ENCODE measurements at places on chromosomes 3 and 15.
A peak's percentile ranks its signal among the peaks of the same experiment; 100 is the strongest.

DNA sequence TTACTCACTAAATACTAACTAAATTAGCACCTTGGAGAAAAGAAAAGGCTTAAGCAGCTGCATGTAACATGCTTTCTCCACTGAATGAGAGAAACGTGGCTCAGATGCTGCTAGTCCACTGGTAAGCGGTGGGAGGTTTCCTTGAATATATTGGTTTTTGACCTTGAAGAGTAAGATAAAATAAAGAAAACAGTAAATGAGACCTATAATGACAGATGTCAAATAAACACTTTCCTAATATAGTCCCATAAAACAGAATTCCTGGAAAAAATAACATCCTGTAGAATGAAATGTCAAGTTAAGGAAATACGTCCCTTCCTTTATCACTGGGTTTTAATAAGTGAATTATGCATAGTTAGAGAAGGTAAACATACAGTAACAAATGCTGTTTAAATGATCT lies 215.0 kb downstream of the DPH6 start:
- DNase-seq = no peak

GRCh38 chr15:65870889-65871533 lies 1.7 kb downstream of the RAB11A start:
- no peak for DNase-seq

DNA sequence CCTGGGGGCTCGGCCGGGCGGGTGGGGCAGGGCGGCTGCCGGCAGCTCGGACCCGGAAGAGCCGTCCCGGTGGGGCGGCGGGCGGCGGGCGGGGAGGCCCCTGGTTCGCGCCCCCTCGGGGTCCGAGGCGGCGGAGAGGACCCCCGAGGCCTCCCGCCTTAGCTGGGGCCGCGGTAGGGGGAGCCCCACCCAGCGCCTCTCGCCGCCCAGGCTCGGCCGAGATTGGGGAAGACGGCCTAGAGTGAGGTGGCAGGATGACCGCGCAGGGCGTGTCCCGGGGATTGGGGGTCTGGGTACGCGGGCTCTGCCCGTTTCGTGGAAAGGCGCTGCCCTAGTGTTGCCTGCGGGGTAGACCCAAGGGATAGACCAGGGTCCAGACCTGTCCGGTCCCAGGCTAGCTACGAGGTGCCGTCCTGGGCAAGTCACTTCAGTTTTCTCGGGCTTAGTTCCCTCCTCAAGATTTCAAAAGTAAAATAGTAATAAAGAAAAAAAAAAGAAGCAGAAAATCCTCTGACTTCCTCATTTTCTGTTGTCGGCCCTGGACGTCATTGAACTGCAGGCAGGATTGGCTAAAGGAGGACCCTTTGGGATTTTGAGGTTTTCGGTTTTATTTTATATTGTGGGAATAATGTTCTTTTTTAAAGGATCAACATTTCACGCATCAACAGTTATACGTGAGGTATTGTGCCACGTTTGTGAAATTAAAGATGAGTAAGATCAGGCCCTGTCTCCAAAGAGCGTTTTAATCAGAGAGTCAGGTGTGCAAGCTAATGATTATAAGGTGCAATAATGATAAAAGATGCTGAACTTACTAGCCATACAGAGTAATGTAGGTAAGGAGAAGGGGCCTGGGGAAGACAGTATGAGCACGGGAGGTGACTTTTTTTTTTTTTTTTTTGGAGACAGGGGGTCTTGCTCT lies 679 bp downstream of the IQGAP1 start:
- DNase-seq = peak; percentile 21

DNA sequence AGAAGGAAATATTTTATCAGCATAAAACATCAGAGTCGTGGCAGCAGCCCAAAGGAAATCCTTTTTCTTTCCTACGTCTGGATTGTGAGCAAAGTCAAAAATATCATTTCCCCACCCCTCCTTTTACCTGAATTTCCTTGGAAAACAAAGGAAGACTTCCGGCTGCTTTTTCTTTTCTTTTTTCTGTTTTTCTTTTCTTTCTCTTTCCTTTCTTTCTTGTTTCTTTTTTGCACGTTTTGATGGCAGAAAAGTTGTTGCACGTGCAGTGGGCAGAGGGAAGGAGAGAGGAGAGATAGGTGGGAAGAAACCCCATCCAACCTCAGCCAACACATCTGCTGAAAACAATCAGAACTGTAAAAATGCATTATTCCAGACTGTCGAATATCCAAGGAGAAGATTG lies 544 bp upstream of the MYO1E start:
- no peak for DNase-seq

DNA sequence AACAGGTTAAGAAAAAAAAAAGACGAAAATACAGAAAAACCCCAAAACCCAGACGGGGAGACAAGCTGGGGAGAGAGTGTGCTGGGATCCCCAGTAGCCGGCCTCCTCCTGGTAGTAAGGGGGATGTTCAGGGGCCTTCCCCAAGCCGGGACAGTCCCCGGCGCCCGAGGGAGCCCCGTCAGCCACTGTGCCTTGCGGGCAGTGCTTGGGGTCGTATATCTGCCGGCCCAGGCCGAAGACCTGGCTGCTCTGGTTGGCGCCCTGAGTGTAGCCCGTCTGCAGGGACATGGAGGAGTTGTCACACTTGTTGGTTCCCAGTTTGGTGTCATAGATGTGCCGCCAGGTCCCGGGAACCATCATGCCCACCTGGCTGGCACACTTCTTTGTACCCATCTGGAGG lies 287.2 kb upstream of the GADL1 start:
- no peak for DNase-seq

DNA sequence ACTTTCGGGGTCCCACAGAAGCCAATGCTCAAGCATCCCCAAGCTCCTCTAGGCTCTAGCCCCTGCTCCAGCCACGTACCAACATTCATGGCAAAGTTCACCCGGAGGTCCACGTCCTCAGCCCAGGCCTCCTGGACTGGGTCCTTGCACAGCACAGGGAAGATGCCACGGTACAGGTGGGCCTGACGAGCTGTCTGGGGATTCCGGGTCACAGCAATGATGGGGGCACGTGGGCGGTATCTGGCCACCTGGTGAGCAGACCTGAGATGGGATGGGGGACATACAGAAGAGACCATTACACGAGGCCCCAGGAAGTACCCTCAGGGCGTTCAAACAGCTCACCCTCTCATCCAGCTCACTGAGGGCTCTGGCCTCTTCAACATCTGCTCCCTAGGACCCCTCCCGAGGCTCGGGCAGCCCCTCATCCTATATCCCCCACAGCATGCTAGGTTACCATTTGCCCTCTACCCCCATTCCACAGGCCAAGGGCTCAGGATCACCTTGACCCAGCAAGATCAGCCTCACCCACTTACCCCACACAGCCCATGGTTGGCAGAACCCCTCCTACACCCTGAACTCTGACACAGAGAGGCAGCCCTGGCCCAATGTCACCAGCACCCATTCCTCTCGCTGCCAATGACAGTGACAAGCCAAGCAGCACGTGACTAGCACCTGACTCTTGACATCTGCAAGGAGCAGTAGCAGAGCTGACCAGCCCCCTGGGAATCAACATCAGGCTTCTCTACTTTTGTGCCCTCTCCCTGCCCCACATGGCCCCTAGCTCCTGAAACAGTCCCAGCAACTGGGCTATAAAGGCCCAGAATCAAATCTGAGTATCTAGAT lies 3.0 kb upstream of the GRAMD2A start:
- no peak for DNase-seq

DNA sequence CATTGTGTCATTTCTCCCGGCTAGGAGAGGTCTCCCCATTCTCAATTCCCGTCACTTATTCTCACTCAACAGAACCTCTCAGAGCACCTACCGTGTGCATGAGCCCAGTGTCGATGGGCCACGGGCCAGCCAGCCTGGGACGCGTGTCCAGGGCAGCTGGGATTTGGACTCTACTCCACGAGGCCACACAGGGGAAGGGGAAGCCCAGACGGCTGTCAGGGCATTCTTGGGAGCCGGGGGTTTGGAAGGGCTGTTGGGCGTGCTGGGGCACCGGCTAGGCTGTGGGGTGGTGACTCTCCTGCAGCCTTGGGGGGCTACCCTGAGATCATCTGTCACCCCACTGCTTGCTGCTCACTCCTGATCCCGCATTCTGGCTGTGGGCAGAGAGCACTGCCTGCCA lies 41.7 kb upstream of the PCSK6 start:
- no peak for DNase-seq

DNA sequence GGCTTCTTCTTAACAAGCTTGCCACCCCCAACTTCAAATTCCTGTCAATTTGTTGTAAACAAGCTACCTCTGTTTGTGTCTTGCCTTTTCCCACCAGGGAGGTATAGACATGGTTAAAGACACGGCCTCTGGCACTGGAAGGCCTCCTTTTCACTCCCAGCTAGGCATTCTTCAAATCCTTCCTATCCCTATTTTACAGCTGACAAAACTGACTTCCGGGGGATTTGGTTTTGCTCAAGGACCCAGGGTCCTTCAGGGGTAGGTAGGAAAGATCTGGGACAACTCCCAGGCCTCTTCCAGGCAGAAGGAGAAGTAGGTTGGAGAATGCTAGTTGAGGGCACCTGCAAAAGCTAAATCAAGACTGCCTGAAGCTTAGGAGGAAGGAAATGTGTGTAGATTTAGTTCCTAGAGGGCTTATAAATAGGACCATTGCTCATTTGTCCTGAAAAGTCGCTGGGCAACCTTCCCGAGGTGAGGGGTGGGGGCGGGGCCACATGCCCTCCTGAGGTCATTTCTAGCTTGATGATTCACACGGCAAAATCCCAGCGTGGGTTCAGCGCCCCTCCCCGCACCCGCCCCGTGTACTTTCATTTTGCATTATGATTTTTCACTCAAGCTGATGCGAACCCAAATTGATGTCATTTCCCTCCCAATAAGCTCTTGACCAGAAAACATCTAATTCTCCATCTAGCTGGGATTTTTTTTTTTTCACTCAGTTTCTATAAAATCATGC lies 365.5 kb downstream of the SHQ1 start:
- peak; percentile 50 for DNase-seq

DNA sequence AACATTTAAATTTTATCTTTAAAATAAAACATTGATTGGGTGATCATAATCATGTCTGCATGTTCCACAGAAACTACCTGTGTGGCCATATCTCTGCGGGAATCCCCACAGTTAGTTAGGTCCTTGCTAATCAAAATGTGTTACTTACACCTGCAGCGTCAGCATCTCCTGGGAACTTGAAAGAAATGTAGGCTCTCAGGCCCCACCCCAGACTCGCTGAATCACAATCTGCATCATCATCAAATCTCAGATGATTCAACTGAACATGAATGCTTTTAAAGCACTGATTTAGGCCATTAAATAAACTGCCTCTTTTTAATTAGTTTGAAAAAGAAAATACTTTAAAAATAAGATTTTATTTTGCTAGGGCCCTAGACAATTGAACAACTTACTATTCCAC lies 577.8 kb downstream of the PYDC2 start:
- no peak for DNase-seq

DNA sequence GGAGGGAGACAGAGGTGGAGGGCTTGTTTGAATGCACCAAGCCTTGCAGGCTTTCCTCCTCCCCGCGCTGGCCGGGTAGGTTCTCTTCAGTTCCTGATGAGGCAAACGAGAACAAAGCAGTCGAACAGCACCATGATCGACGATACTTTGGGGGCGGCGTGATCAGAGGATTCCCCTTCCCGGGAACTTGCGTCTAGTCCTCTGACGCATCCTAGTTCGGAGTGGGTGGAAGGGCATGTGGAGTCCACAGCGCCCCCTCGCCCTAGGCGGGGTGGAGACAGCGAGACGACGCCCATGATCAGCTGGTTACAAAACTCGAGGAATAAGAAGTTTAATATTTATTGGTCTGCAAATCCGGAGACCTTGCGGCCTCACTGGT lies 452 bp upstream of the SV2B start:
- peak; percentile 12 for DNase-seq

DNA sequence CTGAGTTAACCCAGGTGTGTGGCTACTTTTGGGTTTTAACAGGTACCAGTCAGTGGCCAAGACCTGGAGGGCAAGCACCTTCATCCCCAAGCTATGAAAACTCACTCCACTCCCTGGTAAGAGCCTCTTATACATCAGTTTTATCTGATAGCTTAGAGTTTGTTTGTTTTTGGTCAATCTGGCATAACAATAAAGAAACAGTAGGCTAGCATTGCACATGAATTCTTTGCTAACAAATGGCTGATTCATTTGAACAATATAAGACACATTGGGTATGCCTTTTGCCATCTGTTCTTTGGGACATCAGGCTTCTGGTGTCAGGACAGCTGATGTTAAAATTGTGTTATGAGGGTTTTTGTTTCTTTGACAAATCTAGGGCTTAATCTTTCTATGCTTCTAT lies 125.0 kb upstream of the CGNL1 start:
- no peak for DNase-seq

GRCh38 chr3:130658678-130659077 lies 88.0 kb downstream of the PIK3R4 start:
- DNase-seq = no peak

DNA sequence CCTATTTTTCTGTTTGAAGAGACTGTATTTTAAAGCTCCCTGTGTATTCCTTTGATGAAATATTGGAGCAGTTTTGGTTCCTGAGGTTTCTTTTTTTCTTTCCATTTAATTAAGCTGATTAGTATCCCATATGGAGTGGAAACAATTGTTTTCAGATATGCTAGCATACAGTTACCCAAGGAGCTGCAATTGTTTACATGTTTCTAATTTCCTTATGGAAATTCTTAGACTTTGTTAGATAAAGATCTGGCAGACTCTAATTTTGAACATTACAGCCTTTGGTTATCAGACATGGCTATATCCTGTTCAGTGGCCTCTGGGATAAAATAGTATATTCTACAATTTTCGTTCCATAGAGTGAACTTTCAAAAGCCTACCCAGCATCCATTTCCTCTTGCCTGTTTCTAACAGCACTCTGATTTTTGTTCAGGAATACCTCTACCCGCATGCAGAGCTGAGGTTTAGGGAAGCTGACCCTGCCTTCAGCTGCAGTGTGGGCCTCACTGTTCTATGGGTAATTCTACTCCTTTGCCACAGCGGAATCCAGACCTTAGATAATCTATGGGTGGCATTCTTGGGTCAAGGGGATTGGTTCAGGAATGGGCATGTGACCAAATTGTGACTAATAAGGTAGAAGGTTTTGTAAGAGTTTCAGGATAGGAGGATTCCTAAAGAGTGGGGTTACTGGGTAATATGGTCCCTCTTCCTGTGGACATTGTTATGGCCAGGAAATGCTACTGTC lies 161.1 kb upstream of the ANKRD28 start:
- DNase-seq = no peak

- no peak for DNase-seq
These were observed 72.1 kb upstream of the TNIK start for GRCh38 chr3:171532294-171532693.

DNA sequence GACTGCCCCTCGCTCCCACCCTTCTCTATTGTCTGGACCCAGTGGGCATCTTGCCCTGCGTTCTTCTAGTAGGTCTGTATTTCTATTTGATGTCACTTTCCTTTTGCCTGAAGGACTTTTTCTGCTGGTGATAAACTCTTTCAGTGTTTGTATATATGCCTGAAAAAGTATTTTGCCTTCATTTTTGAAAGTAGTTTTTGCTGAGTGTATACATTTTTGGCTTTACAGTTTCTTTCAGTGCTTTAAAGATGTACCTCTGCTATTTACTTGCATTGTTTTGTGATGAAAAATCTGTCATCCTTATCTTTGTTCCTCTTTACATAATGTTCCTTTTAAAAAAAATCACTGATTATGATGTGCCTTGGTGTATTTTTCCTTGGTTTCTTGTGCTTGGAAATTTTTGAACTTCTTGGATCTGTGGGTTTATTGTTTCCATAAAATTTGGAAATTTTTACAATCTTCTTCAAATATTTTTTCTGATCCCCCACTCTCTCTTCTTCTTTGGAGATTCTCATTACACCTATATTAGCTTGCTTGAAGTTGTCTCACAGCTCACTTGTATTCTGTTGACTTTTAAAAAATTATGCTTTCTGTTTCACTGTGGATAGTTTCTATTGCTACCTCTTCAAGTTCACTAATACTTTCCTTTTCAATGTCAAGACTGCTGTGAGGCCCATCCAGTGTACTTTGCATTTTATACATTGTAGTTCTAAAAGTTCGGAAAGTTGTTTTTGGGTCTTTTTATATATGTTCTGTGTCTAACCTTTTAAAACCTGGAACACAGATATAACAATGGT lies 67.8 kb downstream of the RGMA start:
- DNase-seq = no peak
